ENCODE measurements at places on chromosomes 2 and 18.

DNA sequence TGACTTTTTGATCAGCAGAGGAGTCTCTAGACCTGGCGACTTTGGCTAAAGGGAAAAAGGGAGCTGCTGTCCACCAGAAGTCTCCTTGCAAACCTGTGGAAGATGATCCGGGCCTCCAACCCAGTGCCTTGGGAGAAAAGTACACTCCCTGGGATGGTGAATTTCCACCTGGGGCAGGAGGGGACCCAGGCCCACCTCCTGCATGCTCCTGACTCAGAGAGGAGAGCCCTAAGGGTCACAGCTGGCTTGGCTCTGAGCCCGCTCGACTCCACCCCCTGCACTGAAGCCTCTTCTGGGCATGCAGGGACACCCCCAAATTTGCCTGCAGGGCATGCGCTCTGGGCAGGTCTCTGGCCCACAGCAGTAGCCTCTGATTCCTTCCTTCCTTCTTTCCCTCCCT, 66.5 kb downstream of the PDCL3 start:
- no peak for DNase-seq

GRCh38 chr2:32425719-32426141, 68.9 kb downstream of the BIRC6 start:
- no peak for DNase-seq

- no peak for DNase-seq
Observed at GRCh38 chr2:45743531-45744396, 92.3 kb downstream of the PRKCE start.

DNA sequence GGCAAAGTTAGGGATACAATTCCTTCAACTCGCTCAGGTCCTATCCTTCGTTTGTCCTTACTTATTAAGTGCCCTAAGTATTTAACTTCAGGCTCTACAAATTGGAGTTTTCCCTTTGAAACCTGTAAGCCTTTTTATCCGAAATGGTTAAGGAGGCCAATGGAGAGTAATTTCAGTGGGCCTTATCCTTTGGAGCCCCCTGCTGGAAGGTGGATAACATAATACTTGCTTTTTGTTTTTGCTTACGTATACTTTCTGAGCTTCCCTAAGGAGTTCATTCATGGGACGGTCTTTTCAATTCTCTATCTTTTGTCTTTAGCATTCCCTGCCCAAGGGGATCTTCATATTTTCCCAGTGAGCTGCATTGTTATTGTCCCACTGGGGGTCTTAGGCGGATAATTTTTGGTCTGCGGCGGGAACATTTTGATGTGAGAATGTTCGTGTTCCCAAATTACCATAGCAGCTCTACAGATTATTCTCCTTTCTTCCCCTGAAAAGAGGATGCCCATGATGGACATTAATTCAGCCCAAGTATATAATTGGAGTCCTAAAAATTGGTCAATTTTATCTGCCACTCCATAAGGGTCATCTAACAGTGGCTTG, 34.4 kb upstream of the TRAPPC8 start:
- DNase-seq, result no peak

DNA sequence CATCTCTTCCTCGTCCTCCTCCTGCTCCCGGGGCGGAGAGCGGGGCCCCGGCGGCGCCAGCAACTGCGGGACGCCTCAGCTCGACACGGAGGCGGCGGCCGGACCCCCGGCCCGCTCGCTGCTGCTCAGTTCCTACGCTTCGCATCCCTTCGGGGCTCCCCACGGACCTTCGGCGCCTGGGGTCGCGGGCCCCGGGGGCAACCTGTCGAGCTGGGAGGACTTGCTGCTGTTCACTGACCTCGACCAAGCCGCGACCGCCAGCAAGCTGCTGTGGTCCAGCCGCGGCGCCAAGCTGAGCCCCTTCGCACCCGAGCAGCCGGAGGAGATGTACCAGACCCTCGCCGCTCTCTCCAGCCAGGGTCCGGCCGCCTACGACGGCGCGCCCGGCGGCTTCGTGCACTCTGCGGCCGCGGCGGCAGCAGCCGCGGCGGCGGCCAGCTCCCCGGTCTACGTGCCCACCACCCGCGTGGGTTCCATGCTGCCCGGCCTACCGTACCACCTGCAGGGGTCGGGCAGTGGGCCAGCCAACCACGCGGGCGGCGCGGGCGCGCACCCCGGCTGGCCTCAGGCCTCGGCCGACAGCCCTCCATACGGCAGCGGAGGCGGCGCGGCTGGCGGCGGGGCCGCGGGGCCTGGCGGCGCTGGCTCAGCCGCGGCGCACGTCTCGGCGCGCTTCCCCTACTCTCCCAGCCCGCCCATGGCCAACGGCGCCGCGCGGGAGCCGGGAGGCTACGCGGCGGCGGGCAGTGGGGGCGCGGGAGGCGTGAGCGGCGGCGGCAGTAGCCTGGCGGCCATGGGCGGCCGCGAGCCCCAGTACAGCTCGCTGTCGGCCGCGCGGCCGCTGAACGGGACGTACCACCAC, 2.1 kb downstream of the GATA6 start:
- DNase-seq, result no peak

DNA sequence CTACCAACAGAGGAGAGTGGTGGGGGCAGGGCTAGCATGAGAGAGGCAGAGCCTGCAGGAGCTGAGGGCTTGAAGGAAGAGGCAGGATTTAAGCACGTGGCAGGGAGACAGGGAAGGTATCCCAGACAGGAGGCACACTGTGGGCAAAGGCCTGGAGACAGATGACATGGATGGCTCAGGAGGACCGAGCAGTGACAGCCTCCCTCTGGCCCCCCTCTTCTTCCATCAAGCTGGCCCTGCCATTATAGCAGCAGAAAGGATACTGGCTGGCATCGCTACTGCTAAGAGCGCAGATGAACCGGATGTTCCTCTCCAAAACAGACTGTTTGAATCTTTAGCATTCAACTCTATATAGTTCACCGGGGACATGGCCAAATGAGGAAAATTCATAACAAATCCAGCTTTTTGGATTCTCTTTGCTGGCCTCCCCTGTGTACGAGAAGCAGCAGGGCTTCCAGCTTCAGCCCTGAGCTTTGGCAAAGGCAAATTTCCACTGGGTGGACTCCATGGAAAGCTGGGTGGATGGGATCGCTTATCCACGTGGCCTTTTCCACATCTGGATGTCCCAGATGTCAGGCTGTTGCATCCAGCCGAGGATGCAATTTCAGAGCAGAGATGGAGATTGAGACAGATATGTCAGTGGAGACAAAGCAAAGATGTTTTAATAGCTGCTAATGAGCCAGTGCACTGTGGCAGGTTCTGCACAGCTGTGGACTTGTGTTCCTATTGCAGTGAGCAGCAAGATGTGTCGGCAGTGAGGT, 36.2 kb downstream of the CAPN13 start:
- no peak for DNase-seq

GRCh38 chr2:36193680-36194079, 161.9 kb upstream of the CRIM1 start:
- DNase-seq, result no peak

- DNase-seq, result no peak
Observed at GRCh38 chr2:240136671-240137292, 677 bp upstream of the COPS9 start.

- no peak for DNase-seq
Observed at GRCh38 chr2:121038891-121039616, 245.9 kb downstream of the TFCP2L1 start.

DNA sequence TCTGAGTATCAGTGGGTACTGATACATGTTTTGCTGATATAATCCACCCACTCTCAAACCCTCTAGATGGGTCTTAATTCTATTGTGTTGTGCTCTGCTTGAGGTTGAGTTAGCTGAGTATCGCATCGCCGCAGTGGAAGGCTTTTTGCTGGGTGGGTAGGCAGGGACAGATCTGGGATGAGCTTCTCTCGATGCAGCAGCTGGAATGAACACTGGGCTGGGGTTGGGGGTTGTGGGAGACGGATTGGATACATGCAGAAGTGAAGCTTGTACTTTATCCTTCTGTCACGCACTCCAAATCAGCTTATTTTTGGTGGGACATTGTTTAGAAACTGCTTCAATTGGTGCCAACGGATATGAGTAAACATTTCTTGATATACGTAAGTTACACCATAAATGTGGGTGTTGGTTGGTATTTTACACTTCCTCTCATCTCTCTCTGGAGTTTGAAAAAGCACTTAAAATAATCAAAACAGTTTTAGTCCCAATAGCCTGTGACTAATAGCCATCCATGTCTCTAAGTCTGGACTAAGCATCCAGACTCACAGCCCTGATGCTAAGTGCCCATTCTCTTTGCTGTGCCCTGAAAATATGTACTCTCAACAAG, 107.1 kb downstream of the POLE4 start:
- DNase-seq, result no peak

DNA sequence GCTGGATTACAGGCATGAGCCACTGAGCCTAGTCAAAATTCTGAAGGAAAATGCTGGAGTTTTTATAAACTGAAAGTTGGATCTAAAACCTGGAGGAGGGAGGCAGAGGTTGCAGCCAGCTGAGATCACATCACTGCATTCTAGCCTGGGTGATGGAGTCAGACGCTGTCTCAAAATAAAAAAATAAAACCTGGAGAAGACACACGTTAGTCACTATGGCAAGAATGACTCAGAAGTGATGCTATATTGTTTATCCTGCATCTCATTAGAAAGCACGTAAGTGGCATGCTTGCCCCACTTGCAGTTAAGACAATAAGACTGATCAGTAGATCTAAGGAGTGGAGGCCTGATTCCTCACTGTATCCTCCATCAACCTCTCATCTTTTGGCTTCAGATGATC, 106.6 kb upstream of the STON1 start:
- no peak for DNase-seq

DNA sequence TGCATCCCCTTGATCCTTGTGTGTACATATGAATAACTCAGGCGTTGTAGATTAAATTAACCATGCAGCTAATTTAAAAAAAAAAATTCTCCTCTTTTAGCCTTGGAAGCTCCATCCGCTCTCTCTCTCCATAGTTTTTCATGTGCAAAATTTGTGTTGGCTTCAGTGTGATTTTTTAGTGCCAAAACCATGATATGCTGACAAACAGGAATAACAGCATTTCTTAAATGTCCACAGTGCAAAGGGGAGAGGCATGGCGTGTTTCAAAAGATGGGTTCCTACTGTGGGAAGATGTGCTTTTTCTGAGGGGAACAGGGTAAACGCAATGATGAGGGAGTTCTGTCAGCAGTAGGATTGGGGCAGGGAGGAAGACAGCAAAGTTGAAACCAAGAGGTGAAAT, 247.0 kb downstream of the ICOS start:
- no peak for DNase-seq

DNA sequence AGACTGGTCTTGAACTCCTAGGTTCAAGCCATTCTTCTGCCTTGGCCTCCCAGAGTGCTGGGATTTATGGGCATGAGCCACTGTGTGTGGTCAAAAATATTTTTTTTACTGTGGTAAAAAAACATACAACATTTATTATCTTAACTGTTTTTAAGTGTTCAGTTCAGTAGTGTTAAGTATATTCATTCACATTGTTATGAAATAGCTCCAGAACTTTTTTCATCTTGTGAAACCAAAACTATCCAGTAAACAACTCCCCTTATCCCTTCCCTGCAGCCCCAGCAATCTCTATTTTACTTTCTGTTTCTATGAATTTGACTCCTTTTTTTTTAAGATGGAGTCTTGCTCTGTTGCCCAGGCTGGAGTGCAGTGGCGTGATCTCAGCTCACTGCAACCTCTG, 9.3 kb downstream of the RMC1 start:
- DNase-seq, result no peak

- DNase-seq, result no peak
Observed at GRCh38 chr18:38759457-38759856, 1193.9 kb upstream of the CELF4 start.

DNA sequence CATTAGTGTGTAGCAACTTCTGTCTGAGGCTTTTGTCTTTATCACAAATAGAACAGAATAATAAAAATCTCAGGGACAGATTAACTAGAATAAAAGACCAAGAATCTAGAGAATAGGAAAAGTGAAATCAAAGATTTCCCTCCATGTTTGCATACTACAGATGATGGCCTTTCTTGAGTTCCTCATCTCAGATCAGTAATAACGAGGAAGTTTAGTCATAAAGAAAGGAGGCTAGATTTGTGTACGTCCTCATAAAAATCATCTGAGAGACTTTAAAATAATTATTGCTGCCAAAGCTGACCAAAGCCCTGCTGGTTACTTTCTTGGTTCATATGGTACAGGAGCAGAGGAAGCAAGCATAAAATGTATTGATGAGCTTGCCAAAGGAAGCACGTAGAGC, 117.3 kb downstream of the MIB1 start:
- no peak for DNase-seq

GRCh38 chr2:197001921-197002320, 75.4 kb upstream of the PGAP1 start:
- DNase-seq, result no peak

- no peak for DNase-seq
Observed at GRCh38 chr18:42950732-42951131, 164.8 kb downstream of the RIT2 start.

- no peak for DNase-seq
Observed at GRCh38 chr2:29530281-29530680, 391.1 kb downstream of the ALK start.

GRCh38 chr2:133193544-133194361, 374.5 kb downstream of the NCKAP5 start:
- DNase-seq, result no peak

DNA sequence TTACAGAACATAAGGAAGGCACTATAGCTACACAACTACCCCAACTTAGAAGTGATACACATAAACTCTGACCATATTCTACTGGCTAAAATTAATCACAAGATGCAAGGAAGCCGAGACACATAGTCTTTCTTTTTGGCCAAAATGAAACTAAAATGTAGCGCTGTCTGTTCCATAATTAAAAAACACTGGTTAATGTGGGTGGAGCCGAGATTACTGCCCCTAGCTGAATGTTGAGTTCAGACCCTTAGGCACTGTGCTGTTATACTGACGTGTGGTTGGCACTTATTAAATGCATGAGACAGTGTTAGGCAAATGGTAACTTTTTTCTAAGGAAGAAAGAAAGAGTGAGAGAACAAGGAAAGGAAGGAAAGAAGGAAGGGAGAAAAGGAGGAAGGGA, 254.6 kb upstream of the RND3 start:
- no peak for DNase-seq

DNA sequence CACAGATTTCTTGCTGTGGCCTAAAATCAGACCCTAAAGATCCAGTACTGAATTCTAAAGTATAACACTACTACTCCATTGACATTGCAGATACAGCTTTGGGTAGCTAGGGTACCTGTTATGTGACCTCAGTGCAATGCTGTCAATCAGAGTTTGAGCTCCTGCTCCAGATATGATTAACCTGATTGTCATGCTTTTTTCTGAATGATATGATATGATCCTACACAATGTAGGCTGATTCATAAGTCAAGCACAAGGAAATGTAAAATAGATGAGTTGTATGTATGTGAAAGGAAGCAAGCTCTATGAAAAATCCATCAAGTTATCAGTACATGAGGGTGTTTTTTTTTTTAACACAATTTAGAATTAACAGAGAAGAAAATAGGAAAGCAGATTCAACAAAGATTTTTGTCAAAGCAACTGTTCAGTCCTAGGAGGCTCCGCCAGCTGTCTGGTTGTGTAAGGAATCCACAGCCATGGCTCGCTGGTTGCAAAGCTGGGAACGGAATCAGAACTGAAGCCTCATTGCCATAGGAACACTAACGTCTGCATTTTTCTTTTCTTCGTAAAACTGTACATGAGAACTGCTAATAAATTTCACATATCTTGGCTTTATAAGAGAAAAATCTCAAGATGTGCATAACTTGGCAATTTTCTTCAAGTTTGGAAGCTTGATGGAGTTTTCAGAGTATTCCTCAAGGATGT, 52.9 kb downstream of the NR4A2 start:
- no peak for DNase-seq
